Natural killer cell treated with Interleukin-12 subunit alpha and Interleukin-12 subunit beta and Interleukin-15 and Interleukin-18, amount 100 ng/mL, for 72 hours (primary cell): ENCODE measurements at places on chromosomes 6 and 20. TPM values are rescaled to one million over a fixed set of nuclear protein-coding genes. Genes with fewer than 3 reads are reported as not detected.

DNA sequence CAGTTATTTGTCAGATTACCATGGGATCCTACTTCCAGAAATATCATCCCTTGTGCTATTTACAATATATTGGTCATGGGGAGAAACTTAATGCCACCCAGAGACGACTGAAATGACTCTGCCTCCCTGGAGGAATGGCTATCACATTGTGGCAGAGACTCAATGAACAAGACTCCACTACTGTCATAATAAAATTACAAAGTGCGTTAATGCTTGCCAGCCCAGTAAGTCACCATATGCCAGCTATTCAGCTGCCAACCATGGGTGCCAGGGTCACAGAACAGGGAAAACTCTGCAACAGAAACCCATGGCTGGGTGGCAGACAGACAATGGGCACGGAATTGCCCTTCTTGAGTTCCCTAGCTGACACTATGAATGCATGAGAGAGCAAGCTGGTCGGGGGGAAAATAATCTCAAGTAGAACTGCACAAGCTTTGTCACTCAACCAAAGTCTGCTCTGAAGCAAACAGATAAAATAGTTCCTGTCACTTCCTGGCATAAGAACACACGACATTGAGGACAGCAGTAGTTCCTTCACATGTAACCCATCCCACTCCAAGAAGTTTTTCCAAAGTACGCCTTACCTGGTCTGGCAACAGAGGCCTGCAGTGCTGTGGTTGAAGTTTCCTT, 32.1 kb downstream of the TP53INP2 start:
- H3K4me1 ChIP-seq = no peaks in the 10 kb centered on the region
- no peak overlapping the region for H3K27ac ChIP-seq
- no peak for DNase-seq
- no peak overlapping the region for H3K4me3 ChIP-seq

DNA sequence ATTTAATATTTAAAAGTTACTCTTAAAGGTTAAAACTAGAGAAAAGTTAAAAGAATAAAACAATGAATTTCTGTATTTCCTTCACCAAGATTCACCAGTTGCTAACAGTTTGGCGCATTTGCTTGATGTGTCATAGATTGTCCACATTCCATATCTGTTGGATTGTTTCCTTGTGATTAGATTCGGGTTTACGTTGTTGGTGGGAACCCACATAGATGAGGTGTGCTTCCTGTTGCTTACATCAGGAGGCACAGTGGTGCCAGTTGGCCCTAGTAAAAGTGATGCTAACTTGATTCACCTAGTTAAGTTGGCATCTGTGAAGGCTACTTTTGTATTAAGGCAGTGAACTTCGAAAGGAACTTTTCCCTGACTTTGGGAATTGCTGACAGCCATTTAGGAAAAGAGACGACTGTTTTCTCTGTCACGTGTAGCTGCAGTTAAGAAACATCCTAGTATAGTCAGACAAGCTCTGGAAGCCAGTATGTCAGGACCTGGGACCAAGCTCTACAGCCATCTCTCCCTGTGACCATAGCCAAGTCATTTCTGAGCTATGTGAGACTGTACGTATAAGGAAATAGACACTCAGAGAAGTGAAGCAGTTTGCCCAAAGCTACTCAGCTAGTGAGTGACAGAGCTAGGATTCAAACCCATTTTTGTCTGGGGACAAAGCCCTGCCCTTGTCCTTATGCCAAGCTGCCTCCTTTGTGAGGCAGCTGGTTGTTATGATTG, 49.0 kb downstream of the PPARD start:
- peaks cover 39% of the 10 kb centered on the region for H3K4me1 ChIP-seq
- no peak overlapping the region for H3K4me3 ChIP-seq
- no peaks in the 10 kb centered on the region for H3K36me3 ChIP-seq
- DNase-seq = no peak
- peak overlapping the region; percentile 53 for H3K27ac ChIP-seq

DNA sequence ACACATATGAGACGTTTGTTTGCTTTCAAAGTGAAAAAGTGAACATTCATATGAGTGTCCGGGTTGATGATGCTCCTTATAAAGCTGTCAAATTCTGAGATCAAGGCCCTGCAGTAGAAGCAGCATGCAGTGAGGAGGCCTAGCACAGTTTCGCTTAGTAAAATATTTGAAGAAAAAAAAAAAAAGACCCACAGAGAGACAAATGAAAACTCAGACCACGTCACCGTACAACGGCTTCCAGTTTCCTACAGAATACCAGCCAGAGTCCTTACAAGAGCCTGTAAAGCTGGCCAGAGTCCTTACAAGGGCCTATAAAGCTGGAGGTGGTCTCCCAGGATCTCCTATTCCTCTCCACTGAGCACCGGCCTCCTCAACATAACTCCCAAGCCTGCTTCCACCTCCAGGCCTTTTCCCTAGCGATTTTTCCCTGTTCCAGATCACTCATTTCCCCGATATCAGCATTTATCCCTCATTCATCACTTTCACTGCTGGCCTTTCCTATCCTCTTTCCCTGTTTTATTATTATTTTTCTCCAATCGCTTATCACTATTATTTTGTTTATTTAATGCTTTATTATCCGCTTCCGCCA, 1.5 kb upstream of the HMGN4 start:
- peak overlapping the region; percentile 92 for H3K4me3 ChIP-seq
- H3K27ac ChIP-seq = peak overlapping the region; percentile 97
- H3K4me1 ChIP-seq = peaks cover 54% of the 10 kb centered on the region
- H3K36me3 ChIP-seq = peaks cover 6% of the 10 kb centered on the region
- H3K27me3 ChIP-seq = no peaks in the 10 kb centered on the region

The SH3BGRL2 gene
- total RNA-seq = not detected

- no peaks in the 10 kb centered on the region for H3K36me3 ChIP-seq
- H3K27me3 ChIP-seq = peaks cover 9% of the 10 kb centered on the region
- no peak overlapping the region for H3K4me3 ChIP-seq
- no peaks in the 10 kb centered on the region for H3K4me1 ChIP-seq
These were observed 606.9 kb downstream of the CDH26 start for GRCh38 chr20:60565083-60565482.

DNA sequence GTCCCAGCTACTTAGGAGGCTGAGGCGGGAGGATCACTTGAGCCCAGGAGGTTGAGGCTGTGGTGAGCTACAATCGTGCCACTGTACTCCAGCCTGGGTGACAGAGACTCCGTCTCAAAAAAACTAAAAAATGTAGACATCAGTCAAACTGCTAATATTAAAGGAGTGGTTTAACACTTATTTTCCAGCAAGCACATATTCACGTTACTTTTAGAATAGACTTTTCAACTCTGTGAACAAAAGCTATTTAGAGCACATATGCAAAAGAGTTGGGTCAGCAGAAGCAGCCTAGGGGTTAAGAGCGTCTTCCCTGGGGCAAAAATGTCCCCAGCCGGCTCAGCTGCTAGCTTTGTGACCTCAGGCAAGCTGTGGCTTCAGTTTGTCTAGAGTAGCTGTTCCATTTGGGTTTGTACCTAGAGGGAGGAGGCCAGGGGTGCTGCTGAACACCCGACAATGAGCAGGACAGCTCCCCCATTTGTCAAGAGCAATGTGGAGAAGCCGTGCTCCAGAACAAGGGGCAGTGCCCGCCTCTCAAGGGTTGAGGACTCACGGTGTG, 62.5 kb upstream of the PTGIS start:
- no peak for DNase-seq
- peak overlapping the region; percentile 55 for H3K27ac ChIP-seq

The CRISP2 gene
- not detected for total RNA-seq

DNA sequence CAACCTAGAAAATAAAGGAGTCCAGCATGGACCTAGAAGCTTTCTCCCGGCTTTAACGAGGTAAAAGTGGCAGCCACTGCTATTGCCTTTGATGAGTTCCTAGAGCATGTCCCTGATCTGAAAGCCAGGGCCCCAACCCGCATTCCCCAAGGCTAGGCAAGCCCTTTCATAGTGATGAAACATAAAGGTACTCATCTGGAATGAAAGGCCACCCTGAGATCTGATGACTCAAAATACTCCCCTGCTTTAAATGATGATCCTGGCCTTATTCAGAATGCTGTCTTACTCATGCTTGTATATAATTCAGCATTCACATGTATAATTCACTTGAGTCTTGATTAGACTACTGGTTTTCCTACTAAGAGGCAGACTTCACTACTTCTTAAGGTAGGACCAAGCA, 21.3 kb downstream of the TTPAL start:
- peak overlapping the region; percentile 28 for H3K27ac ChIP-seq
- no peak for DNase-seq
- H3K27me3 ChIP-seq = no peaks in the 10 kb centered on the region

- H3K36me3 ChIP-seq = no peaks in the 10 kb centered on the region
- no peak overlapping the region for H3K4me3 ChIP-seq
- no peak for DNase-seq
- peaks cover 33% of the 10 kb centered on the region for H3K4me1 ChIP-seq
These were observed 110.5 kb downstream of the LRFN2 start for GRCh38 chr6:40476673-40477072.

GRCh38 chr20:672963-673602, 2.5 kb downstream of the SCRT2 start:
- no peaks in the 10 kb centered on the region for H3K36me3 ChIP-seq
- DNase-seq = no peak
- H3K4me1 ChIP-seq = peaks cover 12% of the 10 kb centered on the region
- no peak overlapping the region for H3K27ac ChIP-seq
- H3K27me3 ChIP-seq = peaks cover 33% of the 10 kb centered on the region

- H3K27ac ChIP-seq = no peak overlapping the region
- no peak overlapping the region for H3K4me3 ChIP-seq
- no peak for DNase-seq
- H3K4me1 ChIP-seq = no peaks in the 10 kb centered on the region
- H3K27me3 ChIP-seq = no peaks in the 10 kb centered on the region
These were observed 102.5 kb upstream of the EMILIN3 start for GRCh38 chr20:41468994-41469600.

The CNKSR3 gene
- total RNA-seq = 0.20 TPM

GRCh38 chr6:70221025-70221714, 81.7 kb downstream of the COL9A1 start:
- no peak overlapping the region for H3K4me3 ChIP-seq
- H3K27ac ChIP-seq = no peak overlapping the region
- no peaks in the 10 kb centered on the region for H3K36me3 ChIP-seq
- H3K4me1 ChIP-seq = no peaks in the 10 kb centered on the region

- H3K27me3 ChIP-seq = peaks cover 6% of the 10 kb centered on the region
- H3K4me3 ChIP-seq = no peak overlapping the region
- no peak overlapping the region for H3K27ac ChIP-seq
- H3K36me3 ChIP-seq = no peaks in the 10 kb centered on the region
- H3K4me1 ChIP-seq = no peaks in the 10 kb centered on the region
- no peak for DNase-seq
These were observed 4.5 kb downstream of the IYD start for GRCh38 chr6:150373260-150373701.

GRCh38 chr6:105628156-105628860, 225.4 kb upstream of the PREP start:
- H3K27me3 ChIP-seq = peaks cover 6% of the 10 kb centered on the region
- peak overlapping the region; percentile 46 for H3K27ac ChIP-seq
- DNase-seq = no peak
- peaks cover 52% of the 10 kb centered on the region for H3K36me3 ChIP-seq

DNA sequence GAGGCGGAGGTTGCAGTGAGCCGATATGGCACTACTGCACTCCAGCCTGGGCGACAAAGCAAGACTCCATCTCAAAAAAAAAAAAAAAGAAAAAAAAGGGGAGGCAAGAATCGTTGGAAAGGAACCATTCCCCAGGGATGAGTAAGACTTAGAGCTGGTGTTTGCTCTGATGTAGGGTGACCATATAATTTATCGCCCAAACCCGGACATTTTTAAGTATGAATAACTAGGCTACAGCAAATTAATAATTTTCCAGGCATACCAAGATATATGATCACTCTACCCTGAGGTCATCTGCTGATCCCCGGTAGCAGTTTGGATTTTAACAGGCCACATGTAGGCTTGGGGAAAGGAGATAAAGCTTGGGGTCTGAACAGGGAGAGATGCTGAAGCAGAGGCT, 260.9 kb downstream of the BTBD9 start:
- H3K27ac ChIP-seq = no peak overlapping the region
- no peaks in the 10 kb centered on the region for H3K4me1 ChIP-seq
- H3K36me3 ChIP-seq = no peaks in the 10 kb centered on the region
- no peaks in the 10 kb centered on the region for H3K27me3 ChIP-seq
- H3K4me3 ChIP-seq = no peak overlapping the region

The TMX4 gene
- 41.5 TPM for total RNA-seq
